ENCODE measurements at places on chromosomes 7 and 10.

DNA sequence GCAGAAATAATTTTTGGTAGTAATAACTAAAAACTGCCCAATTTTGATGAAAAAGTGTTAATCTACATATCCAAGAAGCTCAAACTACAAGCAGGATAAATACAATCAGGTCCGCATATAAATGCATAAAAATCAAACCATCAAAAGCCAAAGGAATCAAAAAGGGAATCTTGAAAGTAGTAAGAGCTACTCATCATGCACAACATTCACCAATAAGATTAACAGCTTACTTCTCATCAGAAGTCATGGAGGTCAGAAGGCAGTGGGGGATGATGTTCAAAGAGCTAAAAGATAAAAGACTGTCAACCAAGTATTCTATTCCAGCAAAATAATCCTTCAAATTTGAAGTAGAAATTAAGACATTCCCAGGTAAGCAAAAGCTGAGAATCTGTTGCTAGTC lies 76.4 kb downstream of the CRPPA start:
- DNase-seq, result no peak

GRCh38 chr7:32658034-32658433 lies 162.7 kb downstream of the AVL9 start:
- no peak for DNase-seq

- no peak for DNase-seq
These were observed 52.2 kb upstream of the MKI67 start for GRCh38 chr10:128178302-128178958.

DNA sequence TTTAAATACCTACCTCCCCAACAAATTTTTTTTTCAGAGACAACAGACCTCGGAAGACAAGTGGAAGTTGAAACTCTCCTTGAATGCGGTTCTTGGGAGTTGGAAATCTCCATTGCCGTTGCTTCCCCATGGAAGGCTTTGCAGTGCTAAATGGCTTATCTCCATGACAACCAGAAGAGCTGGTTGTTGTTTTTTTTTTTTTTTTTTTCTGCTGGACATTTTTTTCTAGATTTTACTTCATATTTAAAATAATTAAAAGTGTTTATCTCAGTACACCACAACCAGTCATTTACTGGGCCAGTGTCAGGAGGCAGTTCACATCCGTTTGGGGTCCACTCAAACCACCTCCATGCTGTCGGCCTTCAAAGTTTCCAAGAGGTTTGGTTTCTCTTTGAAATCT lies 348.5 kb upstream of the PRKCQ start:
- DNase-seq, result no peak

GRCh38 chr7:20260223-20260622 lies 43.0 kb upstream of the MACC1 start:
- DNase-seq, result peak; percentile 7

- no peak for DNase-seq
These were observed 241.7 kb downstream of the TMEM26 start for GRCh38 chr10:61211468-61211867.

DNA sequence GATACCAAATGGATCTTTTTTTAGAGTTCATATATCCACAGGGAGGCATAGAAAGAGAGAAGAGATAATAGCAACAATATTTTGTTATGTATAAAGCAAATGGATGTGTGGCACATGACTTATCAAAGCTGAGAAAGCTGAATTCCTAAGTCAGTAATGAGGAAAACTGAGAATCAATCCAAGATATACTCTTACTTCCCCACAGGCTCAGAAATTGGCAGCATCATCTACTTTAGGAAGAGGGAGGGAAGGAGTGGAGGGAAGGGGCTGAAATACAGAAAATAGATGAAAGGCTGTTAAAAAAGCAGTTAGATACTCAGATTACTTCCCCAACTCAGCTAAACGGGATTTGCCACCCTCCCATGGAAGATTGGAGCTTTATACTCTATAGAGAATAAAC lies 63.5 kb downstream of the SRI start:
- DNase-seq, result no peak

- DNase-seq, result no peak
These were observed 100.6 kb upstream of the CREB5 start for GRCh38 chr7:28311670-28312069.

- DNase-seq, result no peak
These were observed 254.2 kb upstream of the POM121L12 start for GRCh38 chr7:52781250-52781649.

- no peak for DNase-seq
These were observed 54.9 kb downstream of the KCNMA1 start for GRCh38 chr10:77582710-77583115.

- DNase-seq, result no peak
These were observed 6.2 kb downstream of the TMEM106B start for GRCh38 chr7:12217311-12217710.

GRCh38 chr7:27548304-27548703 lies 114.4 kb downstream of the HIBADH start:
- DNase-seq, result no peak

DNA sequence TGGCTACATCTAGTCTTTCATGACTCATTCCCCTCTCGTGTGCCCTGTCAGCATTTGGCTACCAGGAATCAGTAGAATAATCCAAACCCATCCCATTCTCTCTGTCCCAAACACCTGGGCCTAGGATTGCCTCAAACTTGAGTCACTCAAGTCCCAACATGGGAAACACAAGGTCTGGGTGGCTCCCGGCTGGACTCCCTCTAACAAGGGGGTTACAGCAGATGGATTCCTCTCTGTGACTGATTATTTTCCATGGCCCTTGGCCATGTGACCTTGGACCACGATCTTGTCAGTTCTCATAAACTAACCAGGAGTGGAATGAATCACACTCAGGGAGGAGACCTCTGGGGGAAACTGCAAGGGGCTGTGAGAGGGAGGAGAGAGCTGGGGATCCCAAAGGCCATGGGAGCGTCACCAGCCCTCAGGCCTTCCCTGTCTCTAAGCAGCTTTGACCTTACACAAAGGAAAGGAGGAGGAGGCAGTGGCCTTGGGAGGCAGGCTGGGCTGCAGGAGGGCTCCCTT lies 533.1 kb downstream of the KCNMA1 start:
- peak; percentile 13 for DNase-seq

GRCh38 chr10:52870562-52870961 lies 98.0 kb upstream of the MBL2 start:
- no peak for DNase-seq

- no peak for DNase-seq
These were observed 26.9 kb downstream of the BLVRA start for GRCh38 chr7:43785420-43785819.

GRCh38 chr10:2798336-2799022 lies 268.9 kb upstream of the PFKP start:
- DNase-seq, result no peak

- no peak for DNase-seq
These were observed 5.3 kb downstream of the PTF1A start for GRCh38 chr10:23197416-23197861.

GRCh38 chr7:131105294-131105798 lies 222.3 kb upstream of the MKLN1 start:
- DNase-seq, result no peak

All from skin of body (tissue), 3 donors.